ENCODE measurements at places on chromosomes 12 and 14.

GRCh38 chr12:26268841-26269561 lies 73.6 kb downstream of the SSPN start:
- DNase-seq: no peak

GRCh38 chr12:56476143-56476542 lies 7.8 kb downstream of the SPRYD4 start:
- no peak for DNase-seq

DNA sequence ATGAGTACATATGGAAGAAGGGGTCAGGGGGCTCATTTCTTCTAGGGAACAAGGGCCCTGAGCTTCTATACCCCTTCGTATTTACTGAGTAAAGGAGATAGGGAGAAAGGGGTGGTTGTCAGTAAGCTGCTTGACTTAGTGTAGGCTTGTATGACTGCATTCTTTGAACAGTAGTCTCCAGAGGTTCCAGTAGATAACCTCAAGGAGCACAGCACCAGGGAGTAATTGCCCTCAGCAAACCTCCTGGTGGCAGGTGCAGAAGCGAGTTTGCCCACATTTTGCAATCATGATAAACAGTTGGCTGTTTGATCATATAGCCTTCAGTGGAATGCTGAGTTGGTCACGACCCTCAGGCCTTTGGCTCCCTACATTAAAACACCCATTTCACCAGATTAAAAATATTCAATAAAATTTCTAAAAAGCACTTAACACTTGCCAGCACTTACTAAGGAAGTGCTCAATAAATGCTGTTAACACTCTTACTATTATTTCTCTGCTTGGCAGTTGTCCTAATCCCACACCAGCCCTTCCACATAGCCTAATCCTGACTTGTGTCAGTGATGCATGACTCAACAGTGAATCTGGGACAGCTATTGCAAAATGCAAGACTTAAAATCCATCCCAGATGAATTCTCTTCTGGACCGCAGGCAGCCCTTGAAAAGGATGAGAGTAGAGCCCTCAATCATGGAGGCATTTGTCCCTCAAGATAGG lies 3.7 kb upstream of the DHRS4L2 start:
- DNase-seq: no peak

GRCh38 chr12:34402228-34402898 lies 380.1 kb downstream of the ALG10 start:
- no peak for DNase-seq

- DNase-seq: no peak
These were observed 474.6 kb downstream of the PRKD1 start for GRCh38 chr14:29453045-29453444.

DNA sequence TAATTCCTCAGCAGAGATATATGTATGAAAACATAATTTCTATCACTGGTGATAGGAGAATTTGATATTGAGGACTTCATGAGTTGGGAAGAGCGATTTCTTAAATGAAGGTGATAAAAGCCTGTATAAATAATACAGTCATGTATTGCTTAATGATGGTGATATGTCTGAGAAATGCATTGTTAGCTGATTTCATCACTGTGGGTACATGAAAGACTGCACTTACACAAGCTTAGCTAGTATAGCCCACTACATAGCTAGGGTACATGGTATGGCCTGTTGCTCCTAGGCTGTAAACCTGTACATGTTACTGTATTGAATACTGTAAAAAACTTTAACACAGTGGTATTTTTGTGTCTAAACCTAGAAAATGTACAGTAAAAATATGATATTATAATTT lies 63.4 kb downstream of the ANO4 start:
- no peak for DNase-seq

- no peak for DNase-seq
These were observed 13.2 kb downstream of the AQP6 start for GRCh38 chr12:49985981-49986380.

- DNase-seq: no peak
These were observed 11.5 kb upstream of the KCNK13 start for GRCh38 chr14:90050271-90050670.

- DNase-seq: peak; percentile 83
These were observed at the start of gene IFT43 for GRCh38 chr14:75985618-75986438. Gene IFT43, plus strand, starts transcription at chr14:75985763. Its CDS starts 24 bp downstream, at chr14:75985787.

GRCh38 chr14:84361476-84361875 lies 1168.5 kb upstream of the FLRT2 start:
- no peak for DNase-seq

GRCh38 chr14:46596236-46596635 lies 55.3 kb downstream of the RPL10L start:
- no peak for DNase-seq

DNA sequence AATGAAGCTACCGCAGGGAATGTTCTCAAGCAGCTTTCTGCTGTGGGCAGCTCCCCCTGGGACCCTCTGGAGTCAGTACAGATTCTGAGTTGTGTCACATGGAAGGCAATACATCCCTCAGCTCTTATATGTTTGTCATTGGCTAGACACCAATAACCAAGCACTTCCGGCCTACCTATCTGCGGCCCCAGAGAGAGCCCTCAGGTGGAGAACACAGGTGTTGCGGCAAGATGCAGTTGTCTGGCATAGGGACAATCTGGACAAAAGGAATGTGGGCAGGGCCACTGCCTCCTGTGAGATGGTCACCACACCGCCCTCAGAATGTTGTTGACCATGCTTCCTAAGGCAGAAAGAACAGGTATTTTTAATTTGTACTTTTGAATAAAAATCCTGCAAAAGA lies 118.7 kb downstream of the BRMS1L start:
- no peak for DNase-seq

- no peak for DNase-seq
These were observed 2.3 kb upstream of the FOXJ2 start for GRCh38 chr12:8030189-8030588.

DNA sequence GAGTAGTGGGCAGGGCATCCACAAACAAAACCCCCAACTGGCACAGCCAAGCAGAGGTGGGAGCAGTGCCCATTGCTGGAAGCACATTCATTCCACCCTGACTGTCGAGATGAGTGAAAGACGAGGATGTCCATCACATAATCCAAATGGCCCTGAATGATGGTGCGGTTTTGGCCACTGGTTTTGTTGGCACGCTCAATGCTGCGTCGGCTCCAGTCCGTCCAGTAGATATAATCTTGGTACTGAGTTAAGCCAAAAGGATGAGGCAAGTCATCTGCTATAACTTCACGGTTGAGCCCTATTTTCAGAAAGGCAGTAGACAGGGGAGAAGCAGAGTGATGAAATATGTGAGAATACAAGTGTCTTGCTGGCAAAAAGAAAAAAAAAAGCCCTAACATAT lies 88.1 kb downstream of the BCL2L14 start:
- DNase-seq: no peak

GRCh38 chr12:14164266-14164665 lies 182.9 kb upstream of the GRIN2B start:
- no peak for DNase-seq

DNA sequence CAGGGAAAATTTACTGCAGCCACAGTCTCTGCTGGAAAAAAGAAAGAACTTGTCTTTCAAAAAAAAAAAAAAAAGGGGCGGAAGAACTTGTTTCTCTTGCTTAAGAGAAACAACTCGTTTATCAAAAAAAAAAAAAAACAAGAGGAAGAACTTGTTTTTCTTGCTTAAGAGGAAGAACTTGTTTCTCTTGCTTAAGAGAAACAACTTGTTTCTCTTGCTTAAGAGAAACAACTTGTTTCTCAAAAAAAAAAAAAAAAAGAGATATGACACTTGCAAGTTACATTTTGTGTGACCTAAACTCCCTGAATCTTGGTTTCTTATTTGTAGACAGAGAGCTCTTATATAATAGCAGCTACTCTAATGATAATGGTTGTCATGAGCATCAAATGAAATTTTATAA lies 44.7 kb upstream of the USP15 start:
- DNase-seq: no peak

- DNase-seq: no peak
These were observed 362.6 kb upstream of the CLEC14A start for GRCh38 chr14:38618514-38618913.

GRCh38 chr14:67396381-67396970 lies 15.5 kb downstream of the PLEK2 start:
- no peak for DNase-seq

- no peak for DNase-seq
These were observed 127.6 kb upstream of the MED13L start for GRCh38 chr12:116404913-116405611.

GRCh38 chr14:52081964-52082363 lies 13.1 kb upstream of the NID2 start:
- no peak for DNase-seq

- DNase-seq: peak; percentile 18
These were observed 11.9 kb upstream of the SERPINA4 start for GRCh38 chr14:94548999-94549985.

- peak; percentile 79 for DNase-seq
These were observed 179.2 kb upstream of the DCN start for GRCh38 chr12:91361864-91362263.

DNA sequence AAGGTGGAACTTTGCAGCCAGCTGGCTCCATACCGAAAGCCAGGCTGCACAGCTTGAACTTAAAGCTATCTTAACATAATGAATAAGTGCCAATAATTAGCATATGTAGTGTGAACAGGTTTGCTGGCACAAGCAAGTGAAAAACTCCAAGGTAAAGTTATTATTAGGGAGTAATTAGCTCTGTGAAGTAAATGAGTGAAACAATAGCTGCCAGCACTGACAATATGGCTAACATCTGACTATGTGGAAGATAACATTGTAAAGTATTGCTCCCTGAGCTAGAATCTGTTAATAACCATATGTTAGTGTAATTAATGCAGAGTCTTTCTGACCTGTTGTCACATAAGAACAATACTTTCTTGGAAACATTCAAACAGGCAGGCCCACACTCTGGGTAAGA lies 246.4 kb downstream of the SOX5 start:
- no peak for DNase-seq

- no peak for DNase-seq
These were observed 249.2 kb upstream of the BTG1 start for GRCh38 chr12:92394895-92395294.

GRCh38 chr14:69451941-69452340 lies 32.6 kb upstream of the PLEKHD1 start:
- no peak for DNase-seq

DNA sequence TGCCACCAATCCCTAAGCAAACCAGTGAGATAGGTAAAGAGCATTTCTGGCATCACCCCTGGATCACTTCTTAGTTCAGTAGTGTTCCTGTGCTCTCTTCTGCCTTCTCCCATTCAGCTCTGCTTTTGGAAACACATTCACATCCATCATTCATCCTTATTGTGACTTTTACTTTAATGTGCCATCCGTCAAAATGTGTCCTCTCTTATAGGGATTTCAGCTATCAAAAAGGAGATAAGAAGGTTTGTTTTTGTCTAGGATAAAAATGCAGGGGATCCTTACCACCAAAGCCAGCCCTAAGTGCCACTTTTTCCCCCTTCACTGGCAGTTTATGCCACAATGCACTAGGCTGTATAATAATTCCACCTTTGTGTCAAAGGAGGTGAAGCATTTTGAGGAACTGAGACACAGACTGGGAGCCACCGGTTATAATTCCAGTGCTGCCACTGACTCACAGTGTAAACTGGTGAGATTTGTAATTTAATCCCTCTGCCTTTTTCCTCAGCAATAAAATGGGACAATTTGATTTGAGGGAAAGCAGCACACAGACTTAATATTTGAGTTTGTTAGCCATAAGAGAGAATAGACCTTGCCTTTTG lies 158.6 kb downstream of the PAX9 start:
- no peak for DNase-seq

- no peak for DNase-seq
These were observed 78.8 kb upstream of the RTL1 start for GRCh38 chr14:100982353-100982752.

DNA sequence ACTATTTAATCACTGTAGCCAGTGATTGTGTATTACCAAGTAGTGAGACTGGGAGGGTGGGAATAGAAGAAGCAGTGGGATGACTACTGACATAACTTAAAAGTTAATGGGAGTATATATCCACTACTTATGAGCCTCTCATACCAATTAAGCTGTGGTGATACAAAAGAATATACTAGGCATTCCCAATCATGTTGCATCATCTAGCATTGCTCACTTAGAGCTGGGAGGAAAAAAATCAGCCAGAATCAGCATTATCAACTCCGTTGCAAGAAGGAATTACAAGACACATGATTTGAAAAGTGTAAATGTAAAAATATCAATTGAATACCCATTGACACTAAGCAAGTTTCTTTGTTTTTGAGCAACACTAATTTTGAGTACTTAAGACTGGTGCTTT lies 745 bp upstream of the PPP1R36 start:
- no peak for DNase-seq

DNA sequence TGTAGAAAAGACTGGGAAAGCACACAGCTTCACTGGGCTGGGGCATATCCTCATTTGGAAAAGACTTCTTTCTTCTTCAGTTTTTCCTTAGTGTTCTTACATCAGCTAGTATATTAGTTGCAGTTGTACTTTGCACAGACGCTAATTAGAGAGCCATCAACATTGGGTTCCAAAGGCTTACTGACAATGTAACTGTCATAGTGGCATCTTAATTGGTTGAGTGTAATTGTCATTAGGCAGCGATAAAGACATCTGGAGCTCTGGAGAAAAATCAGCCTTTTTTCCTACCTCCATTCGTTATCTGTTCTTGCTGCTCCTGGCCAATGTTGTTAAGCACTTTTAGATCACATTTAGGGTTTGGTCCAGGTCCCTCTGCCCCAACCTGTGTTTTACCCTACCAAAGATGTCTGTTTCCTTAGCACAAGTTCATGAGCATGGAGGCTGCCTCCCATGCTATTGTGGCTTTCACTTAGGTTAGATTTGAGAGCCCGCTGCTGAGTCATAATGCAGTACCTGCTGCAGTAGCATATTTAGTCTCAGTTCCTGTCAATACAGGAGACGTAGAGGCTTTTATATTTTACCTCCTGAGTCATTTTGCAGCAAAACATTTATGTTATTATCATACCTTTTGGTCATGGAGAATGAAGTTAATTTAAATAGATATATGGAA lies 49.2 kb downstream of the FBXW8 start:
- DNase-seq: peak; percentile 17
